T-helper 22 cell (primary cell): ENCODE measurements at places on chromosomes 5 and 9.

- DNase-seq, result no peak
Measured at GRCh38 chr9:133494636-133495326, 15.9 kb upstream of the SLC2A6 start.

DNA sequence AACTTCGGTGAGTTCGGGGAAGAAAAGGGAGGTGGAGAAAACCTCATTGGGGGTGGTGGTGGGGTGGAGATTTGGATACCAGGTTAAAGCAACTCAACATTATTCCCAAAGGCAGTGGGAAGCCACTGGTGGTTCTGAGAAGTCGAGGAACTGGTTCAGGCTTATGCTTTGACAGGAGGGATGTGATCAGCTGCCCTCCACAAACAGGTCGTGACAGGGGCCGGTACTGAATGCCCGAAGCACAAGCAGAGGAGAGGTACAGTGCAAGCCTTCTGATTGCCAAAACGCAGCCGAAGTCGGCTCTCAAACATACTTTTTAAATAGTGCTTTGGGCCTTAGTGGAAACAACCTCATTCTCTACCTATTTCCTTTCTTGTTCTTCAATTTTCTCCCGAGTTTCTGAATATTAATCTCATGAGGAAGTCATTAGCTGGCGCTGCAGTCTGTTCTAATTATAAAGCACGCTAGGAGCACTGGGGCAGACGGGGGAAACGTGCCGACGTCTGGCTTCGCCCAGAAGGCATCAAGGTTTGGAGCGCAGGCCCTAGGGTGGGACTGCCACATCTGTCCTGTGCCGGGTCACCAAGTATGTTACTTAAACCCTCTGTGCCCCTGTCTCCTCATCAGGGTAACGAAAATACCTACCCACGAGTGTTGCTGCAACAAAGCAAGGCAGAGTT, 27.3 kb downstream of the SHB start:
- no peak for DNase-seq

- no peak for DNase-seq
Measured at GRCh38 chr5:90483206-90483605, 8.5 kb downstream of the POLR3G start.

DNA sequence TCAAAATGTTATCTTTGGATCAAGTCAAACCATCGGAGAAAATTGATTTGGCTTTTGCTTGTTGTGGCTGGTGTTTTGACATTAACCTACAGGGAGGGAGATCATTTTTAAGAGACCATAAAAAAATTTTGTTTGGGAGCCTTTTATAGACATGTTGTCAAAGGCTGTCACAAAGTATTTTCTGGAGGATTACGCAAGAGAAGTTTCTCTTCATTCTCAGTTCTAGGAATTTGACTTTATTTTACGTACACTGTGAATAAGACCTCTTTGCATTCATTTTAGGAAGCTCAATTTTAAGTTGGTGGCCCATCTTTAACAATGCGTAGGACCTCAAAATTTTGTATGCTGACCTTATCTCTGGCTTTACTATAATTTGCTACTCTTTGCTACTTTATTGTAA, 50.2 kb upstream of the SLC44A1 start:
- no peak for DNase-seq

- DNase-seq, result no peak
Measured at GRCh38 chr9:12851341-12852090, 76.7 kb downstream of the LURAP1L start.

- no peak for DNase-seq
Measured at GRCh38 chr5:170389550-170389892, 354 bp upstream of the KCNMB1 start.

DNA sequence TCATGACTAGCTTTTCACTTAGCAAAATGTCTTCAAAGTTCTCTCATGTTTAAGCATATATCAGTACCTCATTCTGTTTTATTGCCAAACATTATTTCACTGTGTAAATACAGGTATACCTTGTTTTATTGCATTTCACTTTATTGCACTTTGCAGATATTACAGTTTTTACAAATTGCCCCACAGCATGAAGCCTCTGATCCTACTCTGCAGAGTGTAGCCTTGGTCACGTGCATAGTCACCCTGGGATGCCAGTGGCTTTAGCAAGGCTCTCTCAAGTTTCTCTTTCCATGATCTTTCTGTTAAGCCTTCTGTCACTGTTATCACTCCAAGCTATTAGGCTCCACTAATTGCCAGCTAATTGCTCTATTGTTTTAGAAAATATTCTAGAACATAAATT, 182.2 kb upstream of the GRIA1 start:
- DNase-seq, result no peak

DNA sequence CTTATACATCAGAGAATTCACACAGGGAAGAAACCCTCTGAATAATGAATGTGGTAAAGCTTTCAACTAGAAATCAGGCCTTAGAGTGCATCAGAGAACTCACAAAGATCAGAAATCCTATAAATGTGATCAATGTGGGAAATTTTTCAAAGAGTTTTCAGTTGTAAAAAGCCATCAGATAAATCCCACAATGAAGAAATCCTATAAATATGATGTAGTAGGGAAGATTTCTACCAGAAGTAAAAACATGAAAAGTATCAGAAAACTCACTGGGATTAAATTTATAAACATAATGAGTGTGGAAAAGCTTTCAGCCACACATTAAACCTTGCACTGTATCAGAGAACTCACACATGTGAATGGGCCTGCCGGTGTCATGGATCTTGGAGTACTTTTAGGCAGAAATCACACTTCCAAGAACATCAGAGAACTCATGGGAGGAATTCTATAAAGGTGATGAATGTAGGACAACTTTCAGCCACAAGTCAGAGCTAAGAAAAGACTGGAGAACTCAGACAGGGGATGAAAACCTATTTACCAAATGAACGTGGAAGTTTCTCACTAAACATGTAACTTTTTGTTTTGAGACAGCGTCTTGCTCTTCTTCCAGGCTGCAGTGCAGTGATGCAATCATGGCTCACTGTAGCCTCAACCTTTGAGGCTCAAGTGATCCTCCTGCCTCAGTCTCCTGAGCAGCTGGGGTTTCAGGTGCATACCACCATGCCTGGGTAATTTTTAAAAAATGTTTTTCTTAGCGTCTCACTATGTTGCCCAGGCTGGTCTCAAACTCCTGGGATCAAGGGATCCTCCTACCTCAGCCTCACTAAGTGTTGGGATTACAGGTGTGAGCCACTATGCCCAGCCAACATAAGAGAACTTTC, 39.5 kb downstream of the ZNF510 start:
- no peak for DNase-seq

DNA sequence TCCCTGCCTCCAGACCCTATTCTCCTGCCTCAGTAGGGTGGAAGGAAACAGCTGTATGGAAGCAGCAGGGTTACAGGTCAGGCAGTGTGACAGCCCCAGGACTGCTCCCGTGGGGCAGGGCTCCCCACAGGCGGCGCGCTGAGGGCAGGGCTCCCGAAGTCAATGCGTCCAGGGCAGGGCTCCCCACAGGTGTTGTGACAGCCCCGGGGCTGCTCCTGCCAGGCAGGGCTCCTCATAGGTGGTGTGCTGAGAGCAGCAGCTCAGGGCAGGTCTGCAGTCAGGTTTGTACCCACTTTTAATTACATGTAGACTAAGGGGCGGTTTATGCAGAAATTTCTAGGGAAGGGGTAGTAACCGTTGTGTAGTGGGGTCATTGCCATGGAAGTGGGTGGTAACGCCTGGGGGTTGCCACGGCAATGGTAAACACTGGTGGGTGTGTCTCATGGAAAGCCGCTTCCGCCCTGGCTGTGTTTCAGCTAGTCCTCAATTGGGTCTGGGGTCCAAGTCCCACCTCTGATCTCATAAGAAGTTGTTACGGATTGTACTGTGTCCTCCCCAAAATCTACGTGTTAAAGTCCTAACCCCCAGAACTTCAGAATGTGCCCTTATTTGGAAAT, 16.7 kb upstream of the TERT start:
- no peak for DNase-seq

DNA sequence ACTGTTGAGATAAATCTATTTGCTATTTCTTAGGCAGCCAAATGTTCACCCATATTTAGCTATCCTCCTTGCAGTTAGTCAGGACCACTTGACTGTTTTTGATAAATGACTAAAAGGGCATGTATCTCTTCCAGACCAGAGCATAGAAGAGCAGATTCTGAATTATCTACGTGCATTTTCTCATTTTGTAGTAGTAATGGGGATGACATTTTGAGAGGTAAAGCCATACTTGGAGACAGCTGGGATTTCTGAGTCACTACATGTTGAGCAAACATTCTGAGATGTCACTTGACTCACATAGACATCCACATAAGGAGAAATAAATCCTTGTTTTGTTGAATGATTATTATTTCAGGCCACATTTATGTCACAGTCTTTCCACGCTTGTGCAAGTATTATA, 297.6 kb downstream of the CDH10 start:
- no peak for DNase-seq

DNA sequence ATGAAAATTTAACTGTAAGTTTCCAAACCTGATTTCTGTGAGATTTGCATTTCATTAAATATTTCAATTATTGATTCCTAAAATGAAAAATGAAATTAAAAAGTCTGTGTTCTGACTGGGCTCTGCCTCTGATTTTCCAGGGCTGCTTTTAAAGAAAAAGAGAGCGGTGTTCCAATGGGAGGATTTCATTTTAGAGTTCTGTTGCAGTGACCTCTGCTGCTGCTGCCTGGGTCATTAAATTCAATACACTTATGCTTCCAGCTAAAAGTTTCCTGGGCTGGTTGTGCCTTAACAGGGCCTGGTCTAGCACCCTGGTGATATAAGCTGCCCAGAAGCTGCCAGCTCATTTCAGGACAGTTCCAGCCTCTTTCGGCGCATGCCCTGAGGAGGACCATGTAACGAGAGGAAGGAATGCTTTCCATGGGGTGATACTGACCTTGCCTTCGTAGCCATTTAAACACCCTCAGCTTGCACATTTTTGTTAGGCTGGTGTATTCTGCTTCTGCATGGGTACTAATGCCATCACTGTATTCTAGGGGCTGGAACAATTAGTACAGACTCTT, 93.3 kb downstream of the TMEM174 start:
- no peak for DNase-seq

DNA sequence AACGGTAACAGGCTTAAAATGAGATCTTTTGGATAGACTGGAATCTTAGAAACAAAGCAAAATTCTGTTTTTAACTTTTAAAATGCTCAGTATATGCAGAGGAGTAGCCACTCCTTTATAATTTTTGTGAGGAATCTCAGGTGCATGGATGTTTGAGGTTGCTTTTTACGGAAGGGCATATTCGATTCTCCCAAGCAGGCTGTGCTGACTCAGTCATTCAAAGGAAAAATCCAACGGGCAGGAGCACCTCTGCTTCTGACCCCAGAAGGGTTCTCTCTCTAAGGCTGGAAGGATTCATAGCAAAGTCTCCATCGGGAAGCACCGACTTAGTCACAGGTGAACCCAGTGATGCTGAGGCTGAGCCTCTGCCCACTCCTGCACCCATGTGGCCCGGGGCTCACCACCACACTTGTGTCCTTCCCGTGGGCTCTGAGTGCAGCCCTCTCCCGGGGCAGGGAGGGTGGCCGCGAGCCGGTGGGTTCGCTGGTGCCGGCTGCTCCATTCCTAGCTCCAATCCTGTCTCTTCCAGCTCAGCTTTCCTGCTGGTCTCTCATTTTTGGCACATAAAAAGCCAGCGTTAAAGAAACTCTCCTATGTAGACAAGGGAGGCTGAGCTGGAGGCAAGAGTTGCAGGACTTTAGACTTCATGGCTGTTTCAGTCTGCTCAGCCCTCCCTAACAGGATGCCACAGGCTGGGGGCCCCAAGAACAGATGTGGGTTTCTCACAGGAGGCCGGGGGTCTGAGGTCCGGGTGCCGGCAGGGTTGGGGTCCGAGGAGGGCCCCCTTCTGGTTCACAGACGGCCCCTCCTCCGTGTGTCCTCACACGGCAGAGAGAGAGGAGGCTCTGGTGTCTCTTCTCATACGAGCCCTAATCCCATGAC, 135.6 kb upstream of the LPCAT1 start:
- no peak for DNase-seq

- DNase-seq, result no peak
Measured at GRCh38 chr9:8719833-8720486, 920.4 kb upstream of the DMAC1 start.

GRCh38 chr9:111037708-111038330, 451 bp downstream of the LPAR1 start:
- DNase-seq, result no peak

DNA sequence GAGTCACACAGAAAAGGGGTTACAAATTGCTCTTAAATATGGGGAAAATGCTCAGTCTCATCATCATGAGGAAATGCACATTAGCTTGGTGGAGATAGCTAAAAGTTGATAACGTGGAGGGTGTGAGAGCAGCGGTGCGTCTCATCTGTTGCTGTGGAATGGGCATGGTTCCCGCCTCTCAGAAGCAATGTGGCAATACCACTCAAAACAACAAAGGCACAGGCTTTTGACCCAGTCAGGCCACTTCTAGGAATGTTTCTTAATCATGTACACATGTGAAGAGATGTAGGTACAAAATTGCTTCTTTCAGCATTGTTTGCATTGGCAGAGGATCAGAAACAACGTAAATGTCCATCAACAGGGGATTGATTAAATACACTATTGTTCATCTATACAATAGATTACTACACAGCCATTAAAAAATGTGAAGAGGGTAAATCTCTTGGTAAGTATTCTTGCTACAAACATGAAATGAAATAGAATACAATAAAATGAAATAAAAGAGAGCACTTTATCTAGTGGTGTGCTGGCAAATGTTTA, 212.6 kb upstream of the MSX2 start:
- DNase-seq, result no peak

- DNase-seq, result no peak
Measured at GRCh38 chr5:107337281-107337680, 333.5 kb downstream of the EFNA5 start.

- no peak for DNase-seq
Measured at GRCh38 chr5:171528865-171529614, 109.6 kb downstream of the FGF18 start.

GRCh38 chr9:131255676-131256197, 20.6 kb downstream of the FAM78A start:
- DNase-seq, result no peak

- DNase-seq, result no peak
Measured at GRCh38 chr9:4857163-4857810, 64.5 kb downstream of the RCL1 start.

- DNase-seq, result no peak
Measured at GRCh38 chr5:175519006-175519405, 40.6 kb downstream of the SFXN1 start.

- DNase-seq, result peak; percentile 22
Measured at GRCh38 chr9:96450613-96451528, 902 bp downstream of the HABP4 start.

DNA sequence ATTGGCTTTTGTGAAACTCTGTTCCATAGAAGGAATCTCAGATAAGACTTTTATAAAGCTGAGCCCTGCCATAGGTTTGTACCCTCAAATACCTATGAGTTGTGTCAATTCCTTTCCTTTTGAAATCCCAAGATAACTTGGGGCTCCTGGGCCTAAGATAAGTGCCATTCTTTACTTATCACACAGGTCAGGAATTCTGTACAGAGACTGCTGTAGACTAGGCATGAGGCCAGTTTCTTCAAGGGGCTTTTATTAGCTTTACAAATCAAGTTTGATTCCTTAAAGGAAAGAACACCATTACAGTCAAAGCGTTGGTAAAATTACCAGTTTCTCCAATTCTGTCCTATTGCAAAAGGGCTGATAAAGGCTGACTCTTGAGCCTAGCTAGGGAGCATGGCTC, 39.2 kb downstream of the SHC3 start:
- no peak for DNase-seq

GRCh38 chr5:133050521-133050920, 1.3 kb upstream of the HSPA4 start:
- no peak for DNase-seq

GRCh38 chr9:129889941-129890717, 54.9 kb downstream of the USP20 start:
- no peak for DNase-seq

- no peak for DNase-seq
Measured at GRCh38 chr5:138230981-138231589, 18.0 kb upstream of the CDC23 start.
